ENCODE measurements at places on chromosomes 4 and X.

GRCh38 chrX:100316987-100317386, 93.1 kb downstream of the PCDH19 start:
- DNase-seq, result no peak

DNA sequence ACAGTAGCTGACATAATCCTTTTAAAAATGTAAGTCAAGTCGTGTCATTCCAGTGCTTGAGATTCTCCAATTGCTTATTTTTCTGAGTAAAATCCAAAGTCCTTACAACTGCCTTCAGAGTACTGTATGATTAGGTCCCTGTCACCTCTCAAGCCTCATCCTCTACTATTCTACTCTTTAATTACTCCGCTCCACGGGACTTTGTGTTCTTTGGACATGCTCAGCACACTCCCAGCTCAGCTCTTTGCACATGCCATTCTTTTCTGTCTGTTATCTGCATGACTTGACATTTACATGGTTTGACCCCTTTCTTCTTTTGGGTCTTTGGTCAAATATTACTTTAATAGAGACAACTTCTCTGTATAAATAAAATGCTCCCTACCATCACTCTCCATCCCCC, 15.1 kb downstream of the FAM47E start:
- no peak for DNase-seq

- no peak for DNase-seq
These were observed 33.9 kb downstream of the SEC24D start for GRCh38 chr4:118801895-118802575.

DNA sequence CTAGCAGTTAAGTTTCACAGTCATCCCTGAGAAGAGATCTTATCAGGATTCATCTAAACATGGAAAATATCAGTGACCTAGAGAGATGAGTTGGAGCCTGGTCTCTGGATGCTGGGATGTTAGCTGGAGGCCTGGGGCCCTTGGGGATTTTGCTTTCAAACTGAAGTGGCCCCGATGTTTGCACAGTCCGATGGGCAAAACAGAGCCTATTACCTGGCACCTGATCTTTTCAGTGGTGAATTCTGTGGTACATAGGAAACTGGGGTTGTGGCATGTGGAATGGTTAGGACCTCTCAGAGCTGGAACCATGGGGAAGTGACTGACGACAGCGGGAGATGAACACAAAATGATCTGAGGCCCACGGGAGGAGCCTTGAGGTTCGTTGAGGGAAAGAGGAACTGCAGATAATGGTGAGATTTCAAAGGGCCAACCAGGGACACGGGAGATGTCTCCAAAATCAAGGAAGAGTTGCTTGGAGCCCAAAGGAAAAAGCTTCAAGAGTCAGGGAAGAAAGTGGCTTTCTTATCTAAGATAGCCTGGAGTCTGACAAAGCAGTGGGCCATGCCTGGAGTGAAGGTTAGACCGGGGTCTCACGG, 17.8 kb upstream of the TENM3 start:
- no peak for DNase-seq

DNA sequence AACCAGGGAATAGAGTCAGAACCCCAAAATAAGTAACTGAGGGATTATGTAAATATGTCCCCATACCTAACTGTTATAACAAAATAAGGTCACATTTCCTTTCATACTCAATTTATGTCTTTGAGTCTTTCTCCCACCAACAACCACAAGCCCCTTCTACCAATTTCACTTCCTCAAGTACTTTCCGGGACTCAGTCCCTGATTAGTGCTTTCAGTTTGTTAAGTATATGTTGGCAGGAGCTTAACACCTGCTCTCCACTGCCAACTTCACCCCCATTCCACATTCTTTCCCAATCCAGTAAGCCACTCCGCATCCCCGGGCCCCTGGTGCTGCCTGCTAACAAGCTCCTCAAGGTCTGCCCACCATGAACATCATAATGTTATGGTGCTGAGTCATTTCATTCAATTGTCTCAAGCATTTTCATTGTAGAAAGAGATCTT, 71.3 kb upstream of the SPRY1 start:
- DNase-seq, result no peak

GRCh38 chr4:6772223-6772928, 10.2 kb upstream of the KIAA0232 start:
- no peak for DNase-seq

GRCh38 chr4:176622251-176622948, 170.3 kb downstream of the VEGFC start:
- DNase-seq, result no peak

DNA sequence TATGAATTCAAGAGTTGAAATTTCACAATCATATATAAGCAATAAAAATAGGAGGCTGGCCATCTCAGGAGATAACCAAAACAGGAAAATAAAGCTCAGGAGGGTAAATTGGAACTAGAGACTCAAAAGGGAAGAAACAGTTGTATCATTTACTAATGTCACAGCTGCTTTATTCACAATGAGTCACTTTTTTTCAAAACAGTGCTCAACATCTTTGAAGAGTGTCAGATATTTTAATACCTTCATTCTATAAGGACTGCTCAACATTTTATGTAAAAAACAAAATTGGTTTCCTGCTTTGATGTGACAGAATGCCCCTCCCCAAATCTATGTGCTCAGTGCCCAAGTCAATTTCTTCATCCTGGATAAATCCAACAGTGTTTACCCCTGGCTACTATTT, 97.7 kb downstream of the DDX60 start:
- no peak for DNase-seq
